T-helper 17 cell (primary cell): ENCODE measurements at places on chromosomes 7 and 10.

GRCh38 chr7:100951888-100952560, 2.7 kb downstream of the MUC3A start:
- DNase-seq, result no peak

GRCh38 chr10:60662917-60663614, 115.2 kb upstream of the CDK1 start:
- no peak for DNase-seq

DNA sequence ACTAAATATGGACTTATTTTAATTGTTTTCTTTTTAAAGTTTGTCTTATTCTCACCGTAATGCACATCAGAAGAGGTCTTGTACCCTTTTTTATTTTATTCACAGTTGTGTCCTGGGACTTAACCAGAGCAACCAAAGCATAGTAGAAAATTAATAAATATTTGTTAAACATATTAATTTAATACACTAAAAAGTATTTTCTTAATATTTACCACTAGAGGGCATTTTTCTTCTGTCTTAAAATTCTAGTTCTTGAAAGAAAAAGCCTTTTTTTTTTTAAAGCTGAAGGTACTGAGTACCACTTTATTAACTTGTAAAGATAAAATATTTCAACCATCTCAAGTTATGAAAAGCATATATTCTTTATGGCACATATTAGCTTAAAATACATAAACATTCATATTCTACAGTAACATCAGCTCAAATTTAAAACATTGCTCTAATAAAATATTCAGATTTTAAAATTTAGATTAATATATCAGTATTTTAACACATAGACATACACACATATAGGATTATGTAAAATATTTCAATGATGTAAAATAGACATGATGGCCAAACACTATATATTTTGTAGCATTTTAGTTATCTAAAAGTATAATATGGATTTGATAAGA, 260.4 kb downstream of the SEMA3A start:
- DNase-seq, result no peak

GRCh38 chr10:31771331-31771831, 157.2 kb downstream of the ARHGAP12 start:
- DNase-seq, result no peak

- DNase-seq, result no peak
These were observed 30.0 kb downstream of the SGMS1 start for GRCh38 chr10:50593523-50594376.

DNA sequence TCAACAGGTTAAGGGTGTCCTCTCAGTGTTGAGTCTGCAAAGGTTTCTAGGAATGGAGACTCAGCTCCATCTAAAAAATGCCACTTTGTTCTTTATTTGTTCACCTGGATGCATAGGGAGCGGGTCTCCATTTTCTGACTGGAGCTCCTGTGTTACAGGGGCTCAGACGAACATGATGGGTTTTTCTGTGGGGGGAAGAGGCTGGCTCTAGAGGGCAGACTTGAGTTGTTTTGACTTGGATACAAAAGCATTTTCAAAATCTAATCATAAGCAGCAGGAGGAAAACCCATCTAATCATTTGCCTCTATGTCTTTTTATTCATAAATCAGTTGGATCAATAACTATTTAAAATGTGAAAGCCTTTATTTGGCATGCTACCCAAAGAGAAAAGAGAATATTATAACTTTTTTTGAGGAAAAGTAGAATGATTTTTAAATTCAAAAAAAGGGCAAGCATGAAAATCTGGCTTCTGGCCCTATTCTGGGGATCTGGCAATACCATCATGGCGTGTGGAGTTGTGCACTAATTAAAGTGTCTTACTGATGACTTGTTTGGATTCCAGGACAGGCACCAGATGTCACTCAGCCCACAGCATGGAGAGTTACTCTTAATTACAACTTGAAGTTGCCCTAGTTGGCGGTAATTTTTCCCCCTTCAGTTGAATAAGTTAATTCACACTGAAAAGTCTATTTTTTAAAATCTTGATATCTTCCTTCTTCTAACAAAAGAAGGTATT, 594.9 kb downstream of the REEP3 start:
- DNase-seq, result no peak

DNA sequence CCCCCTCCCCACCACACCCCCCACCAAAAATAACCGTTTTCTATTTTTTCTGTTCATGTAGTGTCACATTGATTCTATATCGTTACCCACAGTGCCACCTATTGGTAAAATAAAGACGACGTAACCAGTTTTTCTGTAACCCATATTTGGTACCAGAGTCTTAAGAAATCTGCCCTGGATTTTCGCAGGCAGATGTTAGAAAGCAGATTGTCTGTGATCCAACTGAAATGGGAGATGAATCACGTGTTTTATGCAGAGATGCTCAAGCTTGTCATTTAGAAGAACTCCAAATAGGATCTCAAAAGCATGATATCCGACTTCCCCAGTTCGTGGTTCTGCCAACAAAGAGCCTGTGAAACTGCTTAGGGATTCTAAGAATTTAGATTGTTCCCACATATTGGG, 261.1 kb upstream of the CSTF2T start:
- no peak for DNase-seq

DNA sequence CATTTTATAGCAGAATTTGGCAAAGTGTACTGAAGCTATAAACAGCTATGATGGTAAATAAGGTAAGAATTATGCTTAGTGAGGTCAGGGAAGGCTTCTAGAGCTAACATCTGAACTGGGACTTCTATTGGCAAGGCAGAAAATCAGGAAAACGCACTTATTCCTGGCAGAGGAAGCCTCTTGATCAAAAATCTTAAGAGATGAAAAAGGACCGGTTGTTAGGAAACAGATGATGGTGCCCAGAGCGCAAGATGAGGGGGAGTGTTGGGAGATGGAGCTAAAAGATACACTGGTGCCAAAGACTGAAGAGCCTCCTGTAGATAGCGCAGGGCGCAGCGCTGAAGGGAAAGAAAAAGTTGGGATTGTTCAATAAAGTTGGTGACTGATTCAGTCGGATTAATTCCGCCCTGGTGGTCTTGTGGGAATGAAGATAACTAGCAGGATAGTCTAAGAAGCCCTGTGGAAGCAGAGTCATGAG, 550 bp upstream of the CALU start:
- no peak for DNase-seq

GRCh38 chr10:72330069-72330426, 24.7 kb downstream of the DNAJB12 start:
- no peak for DNase-seq

DNA sequence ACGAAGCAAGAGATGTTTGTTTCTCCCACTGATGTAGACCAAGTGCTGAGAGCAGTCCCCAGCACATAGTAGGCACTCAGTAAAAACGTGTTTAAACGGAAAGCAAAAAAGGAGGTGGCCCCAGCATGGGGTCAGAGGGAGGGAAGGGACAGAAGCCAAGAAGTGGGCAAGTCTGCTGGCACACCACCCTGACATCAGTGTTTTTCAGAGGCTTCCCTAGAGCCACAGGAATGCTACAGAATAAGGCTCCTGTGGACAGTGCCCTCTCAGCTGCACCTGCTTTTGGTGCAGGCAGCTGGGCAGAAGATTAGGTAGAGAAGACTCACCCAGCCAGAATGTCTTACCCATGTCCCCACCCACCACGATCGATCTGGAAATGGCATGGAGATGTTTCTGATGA, 8.3 kb upstream of the ANKRD1 start:
- DNase-seq, result no peak

DNA sequence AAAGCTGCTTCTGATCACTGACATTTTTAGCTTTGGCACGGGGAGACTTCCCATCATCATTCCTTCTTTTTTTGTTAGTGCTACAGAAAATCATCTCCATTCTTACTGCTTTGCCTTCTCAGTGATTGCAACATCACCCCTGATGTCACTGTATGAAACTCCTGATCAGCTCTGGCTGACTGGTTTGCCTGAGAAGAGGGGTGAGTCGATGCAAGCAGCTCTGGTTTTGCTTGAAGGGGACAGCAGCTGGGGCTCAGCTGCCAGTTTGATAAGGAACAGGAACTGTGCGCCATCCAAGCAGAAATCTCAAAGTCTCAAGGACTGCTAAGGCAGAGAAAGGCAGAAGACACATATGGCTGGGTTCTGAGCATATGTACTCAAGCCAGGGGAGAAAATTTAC, 808.5 kb upstream of the CELF2 start:
- no peak for DNase-seq

- no peak for DNase-seq
These were observed 321.9 kb downstream of the ACTR3B start for GRCh38 chr7:153081496-153081895.

GRCh38 chr10:43024942-43025700, 51.7 kb upstream of the RET start:
- no peak for DNase-seq

GRCh38 chr7:36928311-36928710, 204.0 kb upstream of the AOAH start:
- DNase-seq, result no peak

DNA sequence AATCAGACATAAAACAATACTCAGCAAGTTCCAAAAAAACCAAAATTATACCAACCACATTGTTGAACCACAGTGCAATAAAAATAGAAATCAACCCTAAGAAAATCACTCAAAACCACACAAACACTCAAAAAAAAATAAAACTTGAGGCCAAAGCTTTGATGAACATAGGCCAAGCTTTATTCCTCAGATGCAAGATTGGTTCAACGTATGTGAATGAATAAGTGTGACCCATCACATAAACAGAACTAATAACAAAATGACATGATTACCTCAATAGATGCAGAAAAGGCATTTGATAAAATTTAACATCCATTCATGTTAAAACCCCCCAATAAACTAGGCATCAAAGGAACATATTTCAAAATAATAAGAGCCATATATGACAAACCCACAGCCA, 506.1 kb upstream of the FZD8 start:
- no peak for DNase-seq

GRCh38 chr10:27618906-27619305, 114.8 kb downstream of the RAB18 start:
- DNase-seq, result no peak

DNA sequence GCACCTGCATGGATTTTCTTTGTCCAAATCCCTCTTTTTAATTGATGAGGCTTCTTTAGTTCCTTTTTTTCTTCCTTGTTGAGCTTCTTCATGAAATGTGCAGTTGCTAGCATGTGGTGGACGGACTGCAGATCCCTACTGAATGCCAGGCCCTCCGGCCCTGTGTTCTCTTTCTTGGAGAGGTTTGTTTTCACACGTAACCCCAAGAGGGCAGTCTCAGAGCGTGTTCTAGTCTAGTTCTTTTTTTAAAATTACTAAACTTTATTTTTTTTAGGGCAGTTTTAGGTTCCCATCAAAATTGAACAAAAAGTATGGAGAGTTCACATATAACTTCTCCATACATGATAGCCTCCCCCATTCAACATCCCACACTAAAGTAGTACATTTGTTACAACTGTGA, 190.0 kb downstream of the CFTR start:
- DNase-seq, result no peak

- DNase-seq, result no peak
These were observed 76.0 kb downstream of the TYW1B start for GRCh38 chr7:72751978-72752377.

DNA sequence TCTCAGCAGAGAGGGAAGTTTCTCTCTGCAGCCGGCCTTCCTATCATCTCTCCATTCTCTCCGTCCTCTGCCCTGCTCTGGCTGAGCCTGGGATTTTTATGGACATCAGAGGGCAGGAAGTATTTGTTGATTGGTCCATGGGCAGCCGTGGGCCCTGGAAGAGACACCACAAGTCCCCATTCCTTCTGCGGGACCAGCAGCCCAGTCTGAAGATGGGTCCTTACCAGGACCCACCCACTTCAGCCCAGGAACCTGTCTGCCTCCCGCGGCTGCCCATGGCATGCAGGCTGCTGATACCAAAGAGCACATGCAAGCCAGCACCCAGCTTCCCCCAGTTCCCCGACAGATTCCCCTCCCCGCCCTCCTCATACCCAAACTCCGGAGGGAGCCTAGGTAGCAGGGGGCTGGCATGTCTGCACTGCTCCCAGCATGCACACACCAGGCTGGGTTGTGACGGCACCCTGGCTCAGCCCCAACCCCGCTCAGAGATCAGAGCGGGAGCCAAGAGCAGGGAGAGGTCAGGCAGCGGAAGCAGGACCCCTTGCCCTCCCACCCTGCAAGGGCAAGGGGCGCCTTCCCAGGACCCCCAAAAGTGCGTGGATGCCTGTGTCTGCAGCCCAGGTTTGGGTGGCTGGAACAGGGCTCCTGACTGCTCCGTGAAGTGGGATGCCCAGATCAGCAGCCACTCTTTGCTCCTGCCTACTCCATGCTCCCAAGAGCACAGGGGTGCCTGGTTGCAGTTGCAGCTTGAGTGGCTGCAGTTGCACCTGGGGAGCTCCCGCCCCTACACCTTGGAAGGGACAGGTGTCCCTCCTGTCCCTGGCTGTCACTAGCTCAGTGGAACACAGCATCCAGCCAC, 538.6 kb upstream of the POT1 start:
- DNase-seq, result no peak

- DNase-seq, result no peak
These were observed 72.3 kb downstream of the COA1 start for GRCh38 chr7:43656997-43657396.

DNA sequence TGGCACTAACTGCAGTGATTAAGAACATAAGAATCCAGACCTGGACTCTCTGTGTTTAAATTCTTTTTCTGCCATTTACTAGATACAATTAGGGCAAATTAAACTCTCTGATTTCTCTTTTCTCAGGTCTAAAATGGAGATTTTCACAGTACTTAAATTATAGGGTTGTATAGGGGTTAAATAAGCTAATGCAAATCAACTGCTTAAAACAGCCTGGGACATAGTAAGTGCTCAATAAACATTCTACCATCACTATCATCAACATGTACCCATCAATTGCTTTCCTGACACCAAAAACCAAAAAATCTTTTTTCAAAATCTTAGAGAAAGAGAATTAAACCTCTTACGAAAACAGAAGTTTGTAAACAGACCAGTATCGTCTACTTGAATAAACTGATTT, 4.5 kb downstream of the ZNF800 start:
- no peak for DNase-seq

GRCh38 chr7:1569016-1569415, 816 bp downstream of the PSMG3 start:
- peak; percentile 36 for DNase-seq

DNA sequence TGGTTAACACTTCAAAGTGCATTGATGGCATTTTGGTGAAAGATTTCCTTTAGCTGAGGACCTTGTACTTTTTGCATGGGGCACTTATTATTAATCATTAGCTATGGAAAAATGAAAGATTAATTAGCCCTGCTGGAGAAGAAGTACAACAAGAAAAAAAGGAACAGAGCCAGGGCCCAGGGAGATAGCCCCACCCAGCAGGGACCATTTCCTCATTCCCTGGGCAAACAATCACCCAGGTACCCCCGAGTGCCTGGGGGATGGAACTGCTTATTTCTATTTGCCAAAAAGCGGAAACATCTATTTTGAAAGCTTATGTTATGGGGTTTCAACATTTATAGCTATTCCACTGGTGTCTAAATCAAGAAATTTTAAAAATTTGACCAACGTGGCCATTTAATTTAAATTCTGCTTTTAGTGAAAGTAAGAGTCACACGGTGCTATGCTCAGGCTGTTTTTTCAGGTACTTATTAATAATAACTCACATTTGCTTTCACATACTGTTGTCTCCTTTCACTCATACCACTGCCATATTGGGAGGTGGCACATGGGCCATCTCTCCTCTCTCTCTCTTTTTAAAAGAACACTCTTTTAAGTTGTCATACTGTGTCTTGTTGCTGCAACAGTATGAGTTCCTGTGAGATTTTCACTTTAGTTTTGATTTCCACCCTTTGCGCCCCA, 143.6 kb upstream of the KIF5B start:
- DNase-seq, result no peak
